ENCODE measurements at places on chromosomes 6 and 20. TPM values are rescaled to one million over a fixed set of nuclear protein-coding genes. Genes with fewer than 3 reads are reported as not detected.
A peak's percentile ranks its signal among the peaks of the same experiment; 100 is the strongest.

RHAG gene
- total RNA-seq, result not detected

CCN6 gene
- total RNA-seq, result not detected

DNA sequence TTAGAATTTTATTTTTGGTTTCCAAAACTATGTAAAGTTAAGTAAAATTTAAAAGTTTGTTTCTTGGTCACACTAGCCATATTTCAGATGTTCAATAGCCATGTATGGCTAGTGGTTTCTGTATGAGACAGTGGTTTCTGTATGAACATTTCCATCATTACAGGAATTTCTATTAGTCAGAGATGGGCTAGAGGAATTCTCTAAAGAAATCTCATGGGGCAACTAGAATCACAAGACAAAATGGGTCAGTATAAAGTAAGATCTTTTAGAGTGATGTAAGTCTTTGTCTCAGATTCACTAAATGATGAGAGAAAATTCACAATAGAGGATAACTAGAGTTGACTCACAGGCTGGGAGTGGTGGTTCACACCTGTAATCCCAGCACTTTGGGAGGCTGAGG, 149.0 kb downstream of the FUT9 start:
- no peak for DNase-seq

DNA sequence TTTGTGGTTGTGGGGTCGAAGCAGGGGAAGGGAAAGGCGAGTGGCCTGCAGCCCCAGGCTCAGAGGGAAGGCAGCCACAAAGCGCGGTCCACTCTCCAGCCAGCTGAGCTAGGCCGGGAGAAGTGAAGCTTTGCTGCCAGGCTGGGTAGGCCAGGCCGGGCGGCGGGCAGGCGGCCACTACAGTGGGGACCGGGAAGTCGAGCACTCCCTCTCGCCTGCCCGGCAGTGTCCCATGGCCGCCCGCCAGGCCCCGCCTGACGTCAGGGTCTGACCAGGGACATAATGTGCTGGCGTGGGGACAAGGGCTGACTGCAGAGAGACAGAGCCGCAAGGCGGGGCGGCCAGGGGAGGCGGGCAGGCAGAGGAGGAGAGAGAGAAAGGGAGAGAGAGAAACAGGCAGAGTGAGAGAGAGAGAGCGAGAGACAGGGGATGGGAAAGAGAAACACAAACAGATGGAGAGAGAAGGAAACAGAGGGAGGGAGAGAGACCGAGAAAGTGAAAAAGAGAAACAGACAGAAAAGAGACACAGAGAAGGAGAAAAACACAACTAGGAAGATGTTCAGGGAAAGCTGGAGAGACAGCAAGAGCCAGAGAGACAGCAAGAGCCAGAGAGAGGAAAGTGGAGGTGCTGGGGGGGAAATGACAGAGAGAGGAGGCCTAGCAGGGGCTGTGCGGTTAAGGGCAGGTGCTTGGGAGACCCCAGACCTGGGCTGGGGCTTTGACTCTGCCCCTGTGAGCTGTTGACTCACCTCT, 94.5 kb upstream of the PTPN1 start:
- DNase-seq, result peak; percentile 95

DNA sequence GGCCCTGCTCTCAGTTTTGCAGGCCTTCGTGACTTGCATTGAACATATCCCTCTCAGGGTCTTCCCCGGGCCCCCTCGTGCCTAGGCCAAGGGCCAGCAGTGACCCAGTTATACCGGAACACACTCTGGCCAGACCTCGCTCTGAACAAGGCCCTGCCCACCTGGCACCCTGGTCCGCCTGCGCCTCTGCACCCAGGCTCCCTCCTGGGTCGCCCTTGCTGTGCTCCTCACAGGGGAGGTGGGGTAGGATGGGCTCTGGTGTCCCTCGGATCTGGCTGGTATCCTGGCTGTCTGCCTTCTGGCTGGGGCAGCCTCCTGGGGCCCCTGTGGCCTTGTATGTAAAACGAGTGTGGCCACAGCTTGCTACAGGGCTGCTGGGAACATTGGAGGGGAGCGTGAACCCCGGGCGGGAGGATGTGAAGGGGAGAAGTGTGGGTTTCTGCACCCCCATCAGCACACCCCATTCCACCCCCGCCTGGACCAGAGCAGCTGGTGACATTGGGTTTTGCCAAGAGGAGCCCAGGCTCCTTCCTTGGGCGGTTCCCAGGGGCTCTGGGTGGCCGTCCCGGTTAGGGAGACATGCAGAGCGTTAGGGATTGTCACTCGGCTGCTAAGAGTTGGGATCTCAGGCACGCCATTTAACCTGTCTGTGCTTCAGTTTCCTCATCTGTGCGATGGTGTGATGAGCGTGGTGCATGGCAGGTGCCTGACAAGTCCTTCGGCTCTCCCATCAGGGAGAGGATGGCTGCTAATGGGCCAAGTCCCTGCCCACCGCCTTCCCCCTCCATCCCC, 17.5 kb downstream of the SRC start:
- DNase-seq, result no peak

DNA sequence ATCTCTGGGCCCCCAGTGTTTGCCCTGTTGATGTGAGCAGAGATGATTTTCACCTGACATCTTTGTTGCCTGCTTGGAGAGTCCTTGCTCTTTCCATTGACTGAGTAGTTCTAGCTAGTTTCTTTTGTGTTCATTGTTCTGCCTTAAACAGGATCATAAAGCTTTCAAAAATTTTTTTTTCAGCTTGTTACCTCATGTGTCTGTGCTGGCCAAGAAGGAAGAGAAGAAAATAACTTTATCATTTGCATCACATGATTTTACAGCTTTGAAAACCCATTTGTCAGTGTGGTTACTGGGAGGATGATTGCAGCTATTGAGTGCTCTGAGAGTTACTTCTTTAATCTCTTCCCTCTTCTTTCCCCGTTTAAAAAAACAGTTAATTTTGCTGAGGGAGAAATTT, 16.0 kb downstream of the FOXO3 start:
- no peak for DNase-seq

DNA sequence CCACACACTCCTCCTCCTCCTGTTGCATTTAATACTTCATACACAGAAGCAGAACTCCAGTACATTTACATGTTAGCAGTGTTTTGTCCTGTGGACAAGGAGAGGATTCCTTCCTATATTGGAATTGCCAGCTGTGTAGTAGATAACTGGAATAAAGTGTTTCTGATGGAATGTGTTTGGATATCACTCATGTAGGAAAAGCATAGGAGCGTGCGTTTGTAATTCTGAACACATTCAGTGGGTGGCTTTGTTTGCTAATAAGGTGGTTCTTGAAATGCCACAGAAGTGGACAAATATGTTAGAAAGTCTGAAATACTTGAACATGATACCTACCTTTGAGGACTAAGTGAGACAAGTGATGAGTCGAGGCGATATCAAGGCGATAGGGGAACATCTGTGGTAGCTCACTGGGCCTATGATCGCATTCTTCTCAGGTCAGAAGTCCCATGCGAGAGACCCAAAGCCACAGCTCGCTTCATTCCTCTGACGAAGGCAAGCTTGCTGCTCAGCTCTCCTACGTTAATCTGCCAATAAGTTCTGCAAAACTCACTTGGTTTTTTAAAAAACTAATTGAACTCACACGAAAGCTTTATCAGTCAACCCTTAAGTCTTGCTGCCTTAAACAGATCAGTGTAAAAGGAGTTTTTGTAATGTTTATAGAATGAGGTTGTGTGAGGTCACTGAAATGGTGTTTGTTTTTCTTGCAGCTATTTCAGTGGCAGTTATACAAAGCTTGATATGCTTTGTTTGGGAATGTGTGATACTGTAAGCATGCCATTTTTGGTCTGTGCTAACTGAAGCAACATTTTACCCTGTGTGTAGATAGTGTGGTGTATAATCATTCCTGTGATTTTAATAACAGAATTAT, 159.9 kb downstream of the SOX4 start:
- DNase-seq, result peak; percentile 58

DNA sequence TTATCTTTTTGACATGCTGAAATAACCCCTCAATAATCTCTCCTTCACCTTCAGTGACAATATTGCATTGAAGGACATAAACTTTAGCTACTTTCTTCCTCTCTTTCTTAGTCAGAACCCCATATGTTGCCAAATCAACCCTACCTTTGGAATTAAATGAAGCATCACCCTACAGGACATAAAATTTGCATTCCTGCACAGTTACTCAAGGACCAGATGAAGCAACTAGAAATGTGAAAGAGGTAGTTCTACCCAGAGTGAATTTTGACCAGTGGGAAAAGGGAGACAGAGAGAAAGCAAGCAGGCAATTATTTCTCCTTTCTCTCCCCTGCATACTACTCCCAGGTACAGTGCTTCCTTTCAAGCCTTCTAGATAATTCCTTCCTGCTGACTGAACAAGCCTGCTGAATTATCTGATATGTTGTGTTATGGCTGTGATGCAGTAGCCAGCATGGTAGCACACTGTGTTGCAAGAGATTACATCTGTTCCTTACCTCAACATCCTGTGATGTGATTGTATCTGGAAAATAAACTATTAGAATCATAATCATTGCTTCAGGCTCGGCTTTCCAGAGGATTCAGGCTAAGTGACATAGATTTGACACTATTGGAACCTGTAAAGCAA, 16.6 kb downstream of the TENT5A start:
- peak; percentile 49 for DNase-seq

Data from PC-3 (cell line).